Upper lobe of right lung (tissue), 1 donor: ENCODE measurements at places on chromosomes 1 and 21. TPM values are rescaled to one million over a fixed set of nuclear protein-coding genes. Genes with fewer than 3 reads are reported as not detected.

DNA sequence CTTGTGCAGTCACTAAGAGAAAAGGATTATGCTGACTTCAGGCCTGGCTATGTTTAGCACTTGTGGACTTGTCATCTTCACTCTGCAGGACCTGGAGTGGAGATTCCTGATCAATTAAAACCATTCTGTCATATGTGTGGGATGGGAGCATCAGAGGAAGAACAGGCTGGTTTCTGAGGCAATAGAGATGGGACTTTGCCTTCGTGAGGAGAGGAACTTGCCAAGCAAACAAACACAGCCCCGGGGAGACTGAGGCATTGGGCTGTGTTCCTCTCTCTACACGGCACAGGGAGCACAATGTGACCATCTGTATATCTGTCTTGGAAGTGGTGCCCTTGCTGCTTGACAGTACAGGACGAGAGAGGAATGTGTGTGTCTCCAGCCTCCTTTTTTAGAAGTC lies 23.1 kb downstream of the VASH2 start:
- H3K27me3 ChIP-seq = no peaks in the 10 kb centered on the region
- H3K36me3 ChIP-seq = no peaks in the 10 kb centered on the region
- H3K4me3 ChIP-seq = no peak overlapping the region
- H3K4me1 ChIP-seq = no peaks in the 10 kb centered on the region
- DNase-seq = no peak

GRCh38 chr1:167747988-167748387 lies 26.2 kb downstream of the MPZL1 start:
- no peaks in the 10 kb centered on the region for H3K27me3 ChIP-seq
- no peak overlapping the region for H3K4me3 ChIP-seq
- H3K27ac ChIP-seq = no peak overlapping the region
- no peak for DNase-seq

GRCh38 chr1:73899311-73899710 lies 298.7 kb downstream of the LRRIQ3 start:
- H3K27ac ChIP-seq = no peak overlapping the region
- DNase-seq = no peak
- no peaks in the 10 kb centered on the region for H3K27me3 ChIP-seq
- no peaks in the 10 kb centered on the region for H3K36me3 ChIP-seq

- no peaks in the 10 kb centered on the region for H3K4me1 ChIP-seq
Measured at GRCh38 chr1:204842892-204843291, 27.8 kb upstream of the NFASC start.

MTARC2 gene
- 58.6 TPM for total RNA-seq
